ENCODE measurements at places on chromosomes 16 and 17.
A peak's percentile ranks its signal among the peaks of the same experiment; 100 is the strongest.

- DNase-seq: no peak
Observed at GRCh38 chr17:4812690-4813089, 5.7 kb downstream of the PLD2 start.

DNA sequence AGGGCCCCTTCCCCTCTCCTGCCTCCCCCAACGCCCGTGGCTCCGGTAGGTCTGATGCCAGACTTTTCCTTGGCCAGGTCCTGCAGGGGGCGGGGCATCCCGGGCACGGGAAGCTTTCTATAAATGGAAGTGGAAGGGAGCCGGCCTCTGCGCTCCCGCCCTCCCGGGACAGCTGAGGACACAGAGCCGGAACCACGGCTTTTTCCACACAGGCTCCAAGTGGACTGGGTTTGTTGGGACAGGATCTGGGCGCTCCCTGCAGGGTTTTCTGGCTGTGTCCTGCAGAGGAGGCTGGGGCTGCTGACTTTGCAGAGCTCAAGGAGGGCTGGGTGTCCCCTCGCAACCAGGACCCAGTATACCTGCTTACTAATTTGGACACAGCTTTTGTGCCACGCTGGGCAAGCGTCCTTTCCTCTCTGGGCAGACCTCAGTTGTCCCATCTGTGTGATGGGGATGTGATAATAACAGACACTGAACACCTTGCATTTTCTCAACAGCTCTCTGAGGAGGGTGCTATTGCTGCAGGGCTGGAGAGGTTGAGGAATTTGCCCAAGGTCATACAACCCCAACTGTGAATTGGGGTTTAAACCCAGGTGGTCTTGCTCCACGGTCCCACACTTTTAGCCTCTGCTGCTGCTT is 1.8 kb downstream of the TNS4 start:
- DNase-seq: peak; percentile 17

DNA sequence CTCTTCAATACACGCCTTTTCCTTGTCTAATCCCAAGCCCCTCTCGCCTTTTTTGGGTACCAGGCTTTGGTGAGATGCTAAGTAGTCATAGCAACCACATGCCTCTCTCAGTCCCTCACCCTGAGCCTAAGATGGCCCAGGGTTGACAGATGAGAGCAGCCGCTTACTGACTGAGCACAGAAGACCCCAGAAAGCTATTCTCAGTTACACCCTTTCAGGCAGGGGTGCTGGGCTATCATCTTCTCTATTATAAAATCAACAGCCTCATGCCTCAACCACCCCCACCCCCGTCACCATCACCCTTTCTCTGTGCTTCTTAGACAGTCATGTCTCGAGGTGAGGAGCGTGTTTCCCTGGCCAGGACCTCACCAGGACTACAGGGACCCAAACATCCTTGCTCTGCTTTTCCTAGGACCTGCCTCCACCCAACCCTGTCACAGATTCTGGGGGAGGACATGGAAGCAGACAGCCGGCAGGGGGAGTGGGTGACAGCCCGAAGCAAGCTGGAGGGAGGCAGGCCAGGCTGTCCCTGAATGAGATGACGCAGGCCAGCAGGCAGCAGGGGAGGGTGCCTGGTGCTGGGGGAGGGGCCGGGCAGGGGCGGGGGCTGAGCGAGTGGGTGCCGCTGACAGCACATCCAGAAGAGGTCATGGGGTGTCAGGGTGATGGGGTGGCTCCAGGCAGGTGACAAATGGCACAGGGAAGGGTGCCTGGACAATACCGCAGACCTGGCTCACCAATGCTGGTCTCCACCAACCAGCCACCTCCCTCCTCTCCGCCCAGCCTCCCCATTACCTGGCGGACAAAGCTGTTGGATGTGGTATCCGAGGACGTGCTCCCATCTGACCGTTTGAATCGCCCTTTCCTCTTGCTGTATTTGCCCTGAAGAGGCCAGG is 3.1 kb downstream of the CACNB1 start:
- DNase-seq: peak; percentile 53

GRCh38 chr16:79158337-79158736 is 442.2 kb downstream of the MAF start:
- DNase-seq: no peak
